ENCODE measurements at places on chromosomes 1 and 21. TPM values are rescaled to one million over a fixed set of nuclear protein-coding genes. Genes with fewer than 3 reads are reported as not detected.

GRCh38 chr1:171910786-171911185, 69.5 kb downstream of the DNM3 start:
- H3K4me1 ChIP-seq, result no peaks in the 10 kb centered on the region
- H3K27me3 ChIP-seq, result no peaks in the 10 kb centered on the region
- H3K4me3 ChIP-seq, result no peak overlapping the region
- no peak for DNase-seq
- no peak overlapping the region for H3K27ac ChIP-seq
- H3K36me3 ChIP-seq, result no peaks in the 10 kb centered on the region

DNA sequence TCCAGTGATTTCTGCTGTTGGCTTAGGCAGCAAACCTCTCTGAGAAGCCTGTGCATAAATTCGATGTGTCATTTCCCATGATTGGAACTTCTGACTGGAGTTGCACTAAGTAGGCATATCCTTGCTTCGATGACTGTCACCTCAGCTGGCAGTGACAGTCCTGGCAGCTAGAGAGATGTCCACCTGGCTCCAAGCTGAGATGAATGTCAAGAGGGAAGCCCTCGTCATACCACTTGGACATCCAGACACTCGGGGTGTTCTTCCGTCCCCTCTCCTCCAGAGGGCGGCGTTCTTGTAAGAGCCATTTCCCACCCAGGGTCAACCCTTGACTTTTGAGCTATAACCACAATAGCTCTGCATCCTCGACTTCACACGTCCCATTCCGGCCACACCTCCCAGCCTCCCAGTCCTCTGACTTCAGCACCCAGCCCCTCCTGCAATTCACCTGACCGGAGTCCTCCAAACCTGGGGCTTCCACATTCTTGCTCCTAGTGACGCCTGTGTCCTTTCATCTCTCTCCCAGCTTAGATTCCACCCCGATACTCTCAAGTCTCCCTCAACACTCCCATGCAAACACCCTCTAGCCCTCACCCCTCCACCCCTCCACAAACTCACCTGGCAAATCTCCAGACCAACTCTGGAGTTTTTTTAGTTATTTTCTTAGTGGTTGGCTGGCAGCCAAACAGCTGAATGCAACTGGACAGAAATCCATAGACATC, 17.3 kb downstream of the CA6 start:
- no peak overlapping the region for H3K4me3 ChIP-seq
- no peaks in the 10 kb centered on the region for H3K36me3 ChIP-seq
- H3K4me1 ChIP-seq, result peaks cover 22% of the 10 kb centered on the region
- DNase-seq, result peak; percentile 71
- H3K27me3 ChIP-seq, result peaks cover 6% of the 10 kb centered on the region

The GBP6 gene
- not detected for polyA plus RNA-seq

The BATF3 gene
- polyA plus RNA-seq, result 0.40 TPM

DNA sequence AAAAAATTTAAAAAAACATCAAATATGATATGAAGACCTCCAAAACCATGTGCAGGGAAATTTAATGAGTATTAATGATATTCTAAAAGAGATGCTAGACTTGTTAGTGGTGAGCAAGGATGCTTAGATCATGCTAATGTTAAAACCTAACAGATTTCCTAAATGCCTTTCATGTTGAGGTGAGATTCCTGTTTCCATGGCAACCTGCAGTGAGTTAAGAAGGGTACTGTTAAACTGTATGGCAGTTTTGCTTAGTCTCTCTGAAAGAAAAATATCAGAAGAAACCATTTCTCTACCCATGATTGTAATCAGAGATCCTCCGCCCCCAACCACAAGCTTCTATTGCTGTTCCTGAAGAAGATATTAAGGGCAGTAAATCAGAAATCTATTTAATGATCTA, 321.6 kb upstream of the LRRC7 start:
- no peak for DNase-seq
- no peak overlapping the region for H3K27ac ChIP-seq
- no peaks in the 10 kb centered on the region for H3K27me3 ChIP-seq
- H3K36me3 ChIP-seq, result no peaks in the 10 kb centered on the region

DNA sequence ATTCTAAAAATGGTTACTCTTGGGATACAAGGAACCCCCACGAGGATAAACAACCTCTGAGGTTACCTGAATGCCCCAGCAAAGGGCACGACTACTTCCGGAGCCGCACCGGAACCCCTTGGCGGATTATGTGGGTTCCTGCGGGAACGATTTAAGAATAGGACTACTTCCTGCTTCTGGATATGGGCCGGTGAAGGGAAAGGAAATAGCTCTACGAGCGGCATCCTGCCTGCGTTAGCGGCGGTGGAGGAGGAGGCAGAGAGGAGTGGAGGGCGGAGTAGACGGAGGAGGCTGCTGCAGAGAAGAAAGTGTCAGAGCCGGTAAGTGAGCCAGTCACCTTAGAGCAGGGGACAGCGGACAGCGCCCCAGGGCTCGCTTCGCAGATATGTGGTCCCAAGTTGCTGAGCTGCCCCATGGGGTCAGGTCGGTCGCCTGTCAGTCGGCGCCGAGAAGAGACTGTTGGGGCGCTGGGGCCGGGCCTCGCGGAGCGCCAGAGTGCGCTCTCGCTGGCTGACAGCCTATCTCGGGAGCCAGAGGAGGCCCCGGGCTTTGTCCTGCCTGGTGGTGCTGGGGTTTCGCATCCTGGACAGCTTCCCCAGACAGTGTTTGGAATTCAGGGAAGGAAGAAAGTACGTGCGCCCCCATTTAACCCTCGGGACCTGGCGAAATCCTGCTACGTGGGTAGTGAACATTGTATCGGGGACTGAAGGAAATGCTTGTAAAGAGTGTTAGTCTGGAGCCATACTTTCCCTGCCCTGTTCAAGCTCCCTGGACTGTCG, at the start of gene KLHL20:
KLHL20 (plus strand) TSS at position 223 of the 779 bp plus-strand sequence. CDS start 1,063 bp downstream, outside the sequence.
- peak; percentile 89 for DNase-seq
- H3K27me3 ChIP-seq, result peaks cover 4% of the 10 kb centered on the region
- H3K27ac ChIP-seq, result peak within 1 kb of the TSS; percentile 74
- peaks cover 31% of the 10 kb centered on the region for H3K4me1 ChIP-seq
- no peaks in the 10 kb centered on the region for H3K36me3 ChIP-seq
- H3K4me3 ChIP-seq, result peak within 1 kb of the TSS; percentile 97

DNA sequence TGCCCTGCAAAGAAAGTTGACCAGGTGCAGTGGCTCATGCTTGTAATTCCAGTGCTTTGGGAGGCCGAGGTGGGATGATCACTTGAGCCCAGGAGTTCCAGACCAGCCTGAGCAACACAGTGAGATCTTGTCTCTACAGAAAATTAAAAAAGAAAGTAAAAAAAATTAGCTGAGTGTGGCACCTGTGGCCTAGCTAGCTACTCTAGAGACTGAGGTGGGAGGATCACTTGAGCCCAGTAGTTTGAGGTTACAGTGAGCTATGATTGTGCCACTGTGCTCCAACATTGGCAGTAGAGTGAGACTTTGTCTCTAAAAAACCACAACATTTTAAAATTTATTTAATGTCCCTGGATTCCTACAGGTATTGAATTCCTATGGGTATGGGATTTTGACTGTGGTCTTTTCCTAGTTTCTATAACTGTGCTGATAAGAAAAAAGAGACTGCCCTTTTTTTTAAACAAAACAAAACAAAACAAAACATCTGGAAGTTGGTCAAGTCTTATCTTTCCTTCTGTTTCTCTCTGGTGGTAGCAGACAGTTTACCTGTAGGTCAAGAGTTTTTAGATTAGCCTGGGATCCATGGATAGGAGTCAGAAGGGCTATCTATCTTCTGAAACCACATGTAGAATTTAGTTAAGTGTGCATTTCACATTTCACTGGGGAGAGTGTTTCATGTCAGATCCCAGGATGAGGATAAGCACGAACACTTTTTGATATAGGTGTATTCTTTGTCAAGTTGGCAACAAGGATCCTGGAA, 18.8 kb downstream of the UCK2 start:
- H3K27me3 ChIP-seq, result no peaks in the 10 kb centered on the region
- DNase-seq, result no peak
- H3K36me3 ChIP-seq, result peaks cover 2% of the 10 kb centered on the region
- no peak overlapping the region for H3K4me3 ChIP-seq
- H3K27ac ChIP-seq, result no peak overlapping the region
- peaks cover 52% of the 10 kb centered on the region for H3K4me1 ChIP-seq

- no peaks in the 10 kb centered on the region for H3K36me3 ChIP-seq
- no peak overlapping the region for H3K27ac ChIP-seq
- H3K4me1 ChIP-seq, result no peaks in the 10 kb centered on the region
- no peak overlapping the region for H3K4me3 ChIP-seq
- DNase-seq, result no peak
- no peaks in the 10 kb centered on the region for H3K27me3 ChIP-seq
Observed at GRCh38 chr1:192789871-192790270, 19.0 kb upstream of the RGS2 start.

- no peak overlapping the region for H3K4me3 ChIP-seq
- no peak for DNase-seq
- H3K4me1 ChIP-seq, result no peaks in the 10 kb centered on the region
- no peak overlapping the region for H3K27ac ChIP-seq
Observed at GRCh38 chr21:46307625-46308024, 16.0 kb downstream of the C21orf58 start.

The PPP1R15B gene
- 13.4 TPM for polyA plus RNA-seq

The CCDC27 gene
- polyA plus RNA-seq, result not detected

GRCh38 chr1:243672539-243673074, 177.4 kb downstream of the AKT3 start:
- H3K27ac ChIP-seq, result no peak overlapping the region
- no peak overlapping the region for H3K4me3 ChIP-seq
- no peaks in the 10 kb centered on the region for H3K4me1 ChIP-seq
- DNase-seq, result no peak
- no peaks in the 10 kb centered on the region for H3K27me3 ChIP-seq

DNA sequence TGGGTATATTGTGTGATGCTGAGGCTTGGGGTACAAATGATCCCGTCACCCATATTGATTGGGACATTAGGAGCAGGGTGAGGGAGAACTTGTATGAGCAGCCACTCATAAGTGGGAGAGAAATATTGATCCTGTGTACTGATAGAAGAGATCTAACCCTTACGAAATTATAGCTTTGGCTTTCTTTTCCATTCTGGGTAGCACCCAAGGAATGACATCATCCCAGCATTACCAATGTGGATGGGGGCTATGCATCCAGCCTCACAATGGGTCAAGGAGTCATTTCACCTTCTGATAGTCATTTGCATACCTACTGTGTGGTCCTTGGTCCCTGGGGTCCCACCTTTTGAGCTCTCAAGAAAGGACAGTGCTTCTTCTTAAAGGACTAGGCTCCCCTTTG, 1.9 kb upstream of the NAV1 start:
- peaks cover 77% of the 10 kb centered on the region for H3K27me3 ChIP-seq
- no peak overlapping the region for H3K27ac ChIP-seq
- no peaks in the 10 kb centered on the region for H3K36me3 ChIP-seq
- peaks cover 18% of the 10 kb centered on the region for H3K4me1 ChIP-seq
- no peak for DNase-seq

DNA sequence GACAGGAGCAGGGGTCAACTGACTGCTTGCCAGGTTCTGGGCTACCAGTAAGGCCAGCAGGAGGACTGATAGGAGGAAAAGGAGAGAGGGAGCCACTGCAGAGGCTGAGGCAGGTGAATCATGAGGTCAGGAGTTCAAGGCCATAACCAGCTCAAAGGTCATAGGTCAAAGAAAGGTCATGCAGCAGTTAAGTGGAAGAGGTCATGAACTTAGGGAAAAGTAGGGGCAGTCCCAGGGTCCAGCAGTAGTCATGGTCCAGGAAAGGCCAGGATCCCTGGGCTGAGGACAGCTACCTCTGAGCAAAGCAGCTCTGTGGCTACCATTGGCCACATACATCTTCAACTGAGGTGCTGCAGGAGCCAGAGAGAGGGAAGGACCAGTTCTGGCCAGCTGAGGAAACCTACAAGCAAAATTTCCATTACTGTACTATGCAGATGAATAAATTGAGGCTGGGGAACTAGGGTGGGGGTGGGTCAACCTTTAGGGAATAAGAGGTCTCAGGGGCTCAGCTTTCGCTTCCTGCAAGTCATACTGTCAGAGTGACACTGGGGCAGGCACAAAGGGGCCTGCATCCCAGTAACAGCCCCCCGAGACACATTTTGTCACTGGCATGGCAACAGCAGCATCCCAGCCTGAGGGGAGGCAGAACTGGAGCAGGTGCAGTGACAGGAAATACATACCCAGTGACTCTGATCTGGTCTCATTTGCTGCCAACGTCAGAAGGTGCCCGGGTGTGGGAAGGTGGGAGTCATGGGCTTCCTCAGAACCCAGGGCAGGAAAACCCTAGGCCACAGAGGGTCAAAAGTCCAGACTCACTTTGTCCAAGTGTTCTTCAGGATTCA, 5.2 kb upstream of the INPP5B start:
- peaks cover 70% of the 10 kb centered on the region for H3K4me1 ChIP-seq
- H3K4me3 ChIP-seq, result no peak overlapping the region
- H3K27me3 ChIP-seq, result no peaks in the 10 kb centered on the region
- no peak overlapping the region for H3K27ac ChIP-seq

DNA sequence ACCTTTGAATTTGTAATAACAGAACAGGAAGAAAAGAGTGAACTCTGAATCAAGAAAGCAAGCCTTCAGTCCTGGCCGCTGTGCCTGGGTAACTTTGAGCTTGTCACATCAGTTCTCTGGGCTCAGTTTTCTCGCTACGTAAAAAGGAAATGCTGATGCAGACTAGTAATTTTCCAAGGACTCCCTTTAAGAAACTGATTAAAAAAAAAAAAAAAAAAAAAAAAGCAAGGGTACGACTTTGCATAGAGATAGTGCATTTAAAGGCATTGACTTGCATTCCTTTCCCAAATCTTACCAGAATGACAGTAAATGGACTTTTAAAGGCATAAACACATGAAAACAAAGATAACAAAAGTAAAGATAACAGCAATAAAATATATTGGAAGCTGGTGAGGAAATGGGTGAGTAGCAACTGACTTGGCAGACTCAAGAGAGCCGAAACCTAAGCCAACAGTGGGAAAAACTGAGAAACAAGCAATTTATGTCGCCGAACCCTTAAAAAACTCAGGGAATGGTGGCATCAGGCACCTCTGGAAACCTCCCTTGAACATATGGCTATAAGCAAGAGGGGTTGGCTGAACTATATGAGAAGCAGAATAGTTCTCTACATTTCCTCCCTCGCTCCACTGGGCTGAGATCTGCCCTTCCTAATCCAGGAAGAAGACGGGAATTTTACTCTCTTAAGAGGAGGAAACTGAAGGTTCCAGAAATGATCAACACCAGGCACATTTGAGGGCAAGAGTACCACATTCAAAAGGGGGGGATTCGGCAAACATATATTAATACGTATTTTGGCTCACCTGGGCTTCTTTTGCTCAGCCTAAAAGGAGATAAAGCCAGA, 189.2 kb downstream of the CDC7 start:
- DNase-seq, result no peak
- no peak overlapping the region for H3K27ac ChIP-seq
- H3K36me3 ChIP-seq, result peaks cover 31% of the 10 kb centered on the region
- no peaks in the 10 kb centered on the region for H3K27me3 ChIP-seq

DNA sequence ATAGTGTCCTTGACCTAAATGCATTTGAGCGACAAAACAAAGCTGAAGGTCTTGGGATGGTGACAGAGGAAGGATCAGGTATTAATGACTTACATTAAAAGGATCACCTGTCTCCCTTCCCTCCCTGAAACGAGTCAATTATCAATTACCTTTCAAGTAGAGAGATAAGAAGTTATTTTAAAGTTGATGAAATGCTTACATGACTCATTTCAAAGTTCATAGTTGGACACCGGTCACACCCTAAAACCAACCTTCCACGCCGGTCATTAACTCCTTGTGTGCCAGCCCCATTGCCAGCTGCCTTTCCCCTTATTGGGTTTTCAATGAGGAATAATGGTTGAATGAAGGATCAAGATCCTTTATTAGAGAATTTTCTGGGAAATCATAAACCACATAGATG, 129.8 kb downstream of the ZP4 start:
- H3K4me1 ChIP-seq, result no peaks in the 10 kb centered on the region
- no peaks in the 10 kb centered on the region for H3K27me3 ChIP-seq
- DNase-seq, result no peak
- no peak overlapping the region for H3K27ac ChIP-seq
- no peaks in the 10 kb centered on the region for H3K36me3 ChIP-seq

The FAM131C gene
- 0.10 TPM for polyA plus RNA-seq

Data from HepG2 (cell line).